ENCODE measurements at places on chromosomes 7 and 10.

GRCh38 chr10:72245949-72246525 is 27.7 kb upstream of the DDIT4 start:
- peak overlapping the region; percentile 71 for H3K27ac ChIP-seq
- no peak for DNase-seq
- no peak overlapping the region for H3K4me3 ChIP-seq
- no peaks in the 10 kb centered on the region for H3K27me3 ChIP-seq

- no peak overlapping the region for H3K4me3 ChIP-seq
- H3K27ac ChIP-seq: no peak overlapping the region
- no peaks in the 10 kb centered on the region for H3K36me3 ChIP-seq
- H3K4me1 ChIP-seq: no peaks in the 10 kb centered on the region
- no peaks in the 10 kb centered on the region for H3K27me3 ChIP-seq
- no peak for DNase-seq
Observed at GRCh38 chr7:107017965-107018719, 26.4 kb upstream of the PRKAR2B start.

- peak overlapping the region; percentile 89 for H3K27ac ChIP-seq
- peak; percentile 63 for DNase-seq
- no peak overlapping the region for H3K4me3 ChIP-seq
- H3K4me1 ChIP-seq: peaks cover 55% of the 10 kb centered on the region
- H3K36me3 ChIP-seq: peaks cover 28% of the 10 kb centered on the region
Observed at GRCh38 chr7:157490465-157490912, 153.7 kb downstream of the DNAJB6 start.

DNA sequence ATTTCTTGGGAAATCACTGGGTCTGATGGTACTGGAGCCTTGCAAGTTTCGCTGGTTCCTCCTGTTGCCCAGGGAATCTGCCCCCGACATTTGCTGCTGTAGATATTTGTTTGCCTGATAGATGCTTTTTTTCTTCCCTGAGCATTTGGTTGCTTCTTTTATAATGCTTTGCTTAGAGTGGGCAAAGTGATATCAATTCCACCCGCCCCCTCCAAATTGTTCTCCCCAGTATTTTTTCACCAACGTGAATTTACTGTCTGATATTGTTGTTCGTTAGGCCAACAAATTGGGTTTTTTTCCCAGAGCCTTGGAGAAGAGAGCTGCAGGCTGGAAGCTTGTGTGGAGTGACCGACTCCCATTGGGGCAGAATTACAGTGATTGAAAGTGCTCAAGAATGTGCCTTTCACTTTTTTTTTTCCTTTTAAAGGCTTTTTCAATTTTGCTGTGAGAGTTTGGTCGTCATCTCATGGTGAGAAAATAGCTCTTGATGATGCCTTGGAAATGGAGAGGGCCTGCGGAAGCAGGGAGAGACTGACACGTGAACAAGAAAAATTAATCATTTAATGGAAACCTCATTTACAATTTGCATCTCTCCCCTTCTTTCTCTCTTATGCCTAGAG is 2.5 kb downstream of the GRK5 start:
- DNase-seq: no peak
- no peaks in the 10 kb centered on the region for H3K27me3 ChIP-seq
- peak overlapping the region; percentile 88 for H3K4me3 ChIP-seq
- peak overlapping the region; percentile 91 for H3K27ac ChIP-seq
- peaks cover 68% of the 10 kb centered on the region for H3K4me1 ChIP-seq

- H3K4me1 ChIP-seq: no peaks in the 10 kb centered on the region
- H3K36me3 ChIP-seq: no peaks in the 10 kb centered on the region
- peaks cover 7% of the 10 kb centered on the region for H3K27me3 ChIP-seq
- no peak for DNase-seq
Observed at GRCh38 chr7:55193245-55193644, 171.9 kb upstream of the LANCL2 start.

DNA sequence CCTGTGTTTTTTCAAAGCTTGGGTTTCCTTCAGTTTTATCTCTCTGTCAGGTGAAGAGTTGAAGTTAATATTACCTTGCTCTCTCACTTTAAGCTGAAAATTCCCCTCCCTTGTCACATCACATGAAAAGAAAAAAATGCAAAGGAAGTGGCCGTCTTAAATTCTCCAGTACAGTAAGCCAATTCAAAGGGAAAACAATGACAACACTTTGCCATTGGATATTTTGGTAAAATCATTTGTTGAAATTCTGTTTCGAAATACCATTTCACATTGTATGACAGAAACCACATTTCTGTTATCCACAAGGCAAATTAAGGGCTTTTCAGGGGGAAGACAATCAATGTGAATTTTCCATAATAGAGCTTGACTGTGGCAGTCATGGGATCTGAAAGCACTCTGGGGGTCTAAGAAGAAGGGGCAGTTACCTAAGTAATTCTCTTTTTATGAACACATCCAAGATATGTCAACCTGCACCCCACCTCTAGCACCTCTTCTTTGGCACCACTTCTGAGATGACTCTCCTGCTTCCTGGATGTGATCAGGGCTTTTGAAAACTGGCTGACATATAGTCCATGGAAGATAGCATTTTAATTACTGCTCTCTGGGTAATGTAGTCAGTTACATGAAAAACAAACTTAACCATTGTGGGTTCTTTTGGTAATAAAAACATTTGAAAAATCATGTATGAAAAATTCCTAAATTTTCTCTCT is 63.8 kb downstream of the ENTPD1 start:
- H3K36me3 ChIP-seq: no peaks in the 10 kb centered on the region
- no peak overlapping the region for H3K27ac ChIP-seq
- peaks cover 6% of the 10 kb centered on the region for H3K4me1 ChIP-seq
- no peak overlapping the region for H3K4me3 ChIP-seq
- H3K27me3 ChIP-seq: no peaks in the 10 kb centered on the region
- no peak for DNase-seq

- no peak for DNase-seq
- H3K4me1 ChIP-seq: no peaks in the 10 kb centered on the region
- no peaks in the 10 kb centered on the region for H3K36me3 ChIP-seq
- no peak overlapping the region for H3K4me3 ChIP-seq
Observed at GRCh38 chr7:81162771-81163525, 244.1 kb upstream of the SEMA3C start.

DNA sequence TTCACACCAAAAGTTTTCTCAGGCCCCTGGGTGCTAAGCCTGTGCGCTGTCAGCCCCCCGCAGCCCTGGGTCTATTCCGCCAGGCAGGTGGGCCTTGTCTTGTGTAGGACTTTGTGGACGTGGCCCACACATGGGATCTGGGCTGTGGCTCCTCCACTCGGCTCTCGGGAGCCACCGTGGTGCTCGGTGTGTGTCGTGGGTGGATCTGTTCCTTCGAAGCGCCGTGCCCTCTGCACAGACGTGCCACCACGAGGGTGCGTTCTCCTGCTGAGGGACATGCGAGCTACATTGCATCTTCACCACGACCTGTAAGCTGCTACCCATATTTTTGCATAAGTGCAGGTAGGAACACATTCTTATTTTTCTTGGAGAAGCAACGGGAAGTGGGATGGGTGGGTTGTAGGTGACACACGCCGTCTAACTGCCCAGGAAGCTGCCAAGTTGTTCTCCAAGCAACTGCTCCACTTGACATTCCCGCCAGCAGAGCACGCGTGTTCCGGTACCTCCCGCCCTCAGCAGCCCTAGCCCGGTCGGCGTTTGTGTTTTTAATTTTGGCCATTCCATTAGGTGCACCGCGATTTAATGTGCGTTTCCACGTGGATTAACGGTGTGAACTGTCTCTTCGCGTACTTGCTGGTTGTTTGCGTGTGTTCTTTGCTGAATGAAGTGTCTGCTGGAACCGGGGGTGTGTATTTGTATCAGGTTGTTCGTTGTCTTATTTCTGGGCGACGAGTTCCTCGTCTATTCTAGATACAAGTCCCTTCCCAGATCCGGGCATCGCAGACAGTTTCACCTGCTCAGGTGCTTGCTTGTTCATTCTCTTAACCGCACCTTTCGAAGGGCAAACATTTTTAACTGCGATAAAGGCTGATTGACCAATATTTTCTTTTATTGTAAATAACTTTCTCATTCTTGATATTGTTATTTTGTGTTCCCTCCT is 47.4 kb upstream of the CFAP46 start:
- H3K4me1 ChIP-seq: no peaks in the 10 kb centered on the region
- H3K27ac ChIP-seq: no peak overlapping the region
- no peak overlapping the region for H3K4me3 ChIP-seq
- no peaks in the 10 kb centered on the region for H3K36me3 ChIP-seq

DNA sequence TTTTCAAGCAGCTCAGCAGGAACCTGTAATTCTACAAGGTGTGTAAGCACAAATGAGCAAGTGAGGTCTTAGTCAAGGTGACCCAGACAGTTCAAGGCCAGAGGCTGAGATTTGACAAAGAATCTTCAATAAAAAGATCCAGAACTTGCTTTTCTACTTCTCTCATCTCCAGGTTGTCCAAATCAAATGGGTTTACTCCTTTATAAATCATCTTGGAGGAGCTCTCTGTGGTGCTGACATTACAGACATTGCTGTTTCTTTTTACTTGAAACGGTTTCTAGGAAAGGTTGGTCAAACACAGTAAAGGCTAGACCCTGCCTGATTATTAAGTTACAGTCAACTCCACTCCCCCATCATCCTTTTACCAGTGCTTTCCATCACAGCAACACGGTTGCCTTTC is 504.6 kb downstream of the SORCS3 start:
- DNase-seq: no peak
- no peaks in the 10 kb centered on the region for H3K4me1 ChIP-seq
- no peaks in the 10 kb centered on the region for H3K36me3 ChIP-seq
- H3K27ac ChIP-seq: no peak overlapping the region

GRCh38 chr7:13982940-13983677 is 6.4 kb downstream of the ETV1 start:
- H3K4me3 ChIP-seq: no peak overlapping the region
- no peaks in the 10 kb centered on the region for H3K4me1 ChIP-seq
- no peaks in the 10 kb centered on the region for H3K36me3 ChIP-seq
- H3K27me3 ChIP-seq: no peaks in the 10 kb centered on the region
- no peak overlapping the region for H3K27ac ChIP-seq

- DNase-seq: no peak
- H3K4me1 ChIP-seq: peaks cover 7% of the 10 kb centered on the region
- no peak overlapping the region for H3K4me3 ChIP-seq
Observed at GRCh38 chr10:87636313-87636915, 23.3 kb upstream of the PAPSS2 start.

DNA sequence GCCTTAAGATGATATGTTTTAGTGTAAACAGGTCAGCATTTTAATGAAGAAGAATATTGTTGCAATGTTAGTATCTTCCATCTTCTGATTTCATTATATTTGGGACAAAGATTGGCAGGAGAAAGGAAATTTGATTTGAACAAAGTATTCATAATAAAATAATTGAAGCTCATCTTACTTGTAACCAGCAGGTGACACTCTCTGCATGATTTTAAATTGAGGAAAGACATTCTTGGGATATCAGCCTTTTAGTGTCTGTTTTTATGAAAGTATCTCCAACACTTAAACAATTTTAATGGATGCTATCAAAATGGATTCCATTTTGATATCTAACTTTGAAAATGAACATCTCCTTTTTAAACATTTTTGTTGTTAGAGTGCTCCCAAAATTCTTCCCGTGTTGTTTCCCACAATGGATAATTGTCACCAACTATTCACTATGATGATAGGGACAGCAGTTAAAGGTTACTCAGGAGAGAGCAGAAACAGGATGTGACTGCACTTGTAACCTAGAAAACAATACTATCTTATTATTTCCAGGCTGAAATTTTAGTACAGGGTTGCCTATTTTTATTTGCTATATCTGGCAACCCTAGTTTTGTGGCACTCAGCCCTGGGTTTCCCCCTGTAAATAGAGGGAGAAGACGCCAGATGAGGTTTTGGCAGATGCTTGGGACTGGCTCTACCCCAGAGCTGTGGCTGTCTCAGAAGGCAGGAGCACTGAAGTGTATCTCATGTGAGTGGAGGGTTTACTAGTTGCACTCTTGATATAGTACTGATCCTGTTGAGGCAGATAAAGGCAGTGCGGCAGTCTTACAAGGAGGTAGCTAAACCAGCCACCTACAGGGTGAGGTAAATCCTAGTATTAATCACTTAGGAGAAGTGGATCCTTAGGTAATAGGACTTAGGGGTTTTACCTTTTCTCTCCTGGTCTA is 31.0 kb upstream of the ABCB4 start:
- no peaks in the 10 kb centered on the region for H3K27me3 ChIP-seq
- no peak overlapping the region for H3K27ac ChIP-seq
- no peak overlapping the region for H3K4me3 ChIP-seq
- H3K36me3 ChIP-seq: no peaks in the 10 kb centered on the region

DNA sequence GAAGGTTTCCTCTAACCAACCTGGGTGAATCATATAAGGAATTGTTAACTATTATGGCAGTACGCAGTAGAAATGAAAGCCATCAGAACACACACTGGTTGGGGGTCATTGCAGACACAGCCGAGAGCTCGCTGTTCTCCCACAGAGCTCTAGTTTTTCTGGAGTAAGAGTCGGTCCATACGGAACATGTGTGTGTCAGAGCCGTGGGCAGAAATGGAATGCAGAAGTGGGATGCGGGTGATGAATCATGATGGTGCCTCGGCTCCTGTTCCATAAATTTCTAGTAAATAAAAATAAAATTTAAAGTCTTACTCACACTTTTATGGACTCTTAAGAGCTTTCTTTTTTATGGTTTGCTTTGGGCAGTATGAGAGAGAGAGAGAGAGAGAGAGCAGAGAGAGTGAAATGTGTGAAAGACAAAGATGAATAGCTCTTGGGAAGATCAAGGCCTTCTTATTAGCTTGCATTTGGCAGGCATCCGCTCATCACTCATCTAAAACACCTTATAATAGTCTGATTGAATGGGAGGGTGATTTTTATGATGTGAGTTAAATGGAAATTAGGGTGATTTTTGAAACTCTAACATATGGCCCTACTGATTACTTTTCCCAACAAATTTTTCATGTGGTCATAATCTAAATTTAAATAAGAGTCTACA is 98.8 kb upstream of the PFKP start:
- DNase-seq: no peak
- H3K27ac ChIP-seq: no peak overlapping the region
- no peaks in the 10 kb centered on the region for H3K4me1 ChIP-seq
- peaks cover 9% of the 10 kb centered on the region for H3K27me3 ChIP-seq

DNA sequence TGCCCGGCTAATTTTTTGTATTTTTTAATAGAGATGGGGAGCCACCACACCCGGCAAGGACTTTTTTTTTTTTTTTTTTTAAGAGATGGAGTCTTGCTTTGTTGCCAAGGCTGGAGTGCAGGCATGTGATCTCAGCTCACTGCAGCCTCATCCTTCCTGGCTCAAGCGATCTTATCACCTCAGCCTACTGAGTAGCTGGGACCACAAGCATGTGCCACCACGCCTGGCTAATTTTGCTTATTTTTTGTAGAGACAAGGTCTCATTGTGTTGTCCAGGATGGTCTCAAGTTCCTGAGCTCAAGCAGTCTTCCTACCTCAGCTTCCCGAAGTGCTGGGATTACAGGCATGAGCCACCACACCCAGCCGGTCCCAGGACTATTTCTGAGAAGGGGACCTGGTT is 9.3 kb upstream of the MCU start:
- H3K27ac ChIP-seq: no peak overlapping the region
- no peaks in the 10 kb centered on the region for H3K36me3 ChIP-seq
- DNase-seq: no peak
- peaks cover 17% of the 10 kb centered on the region for H3K27me3 ChIP-seq
